Hindlimb muscle (tissue), 1 donor: ENCODE measurements at places on chromosomes 7 and 10. TPM values are rescaled to one million over a fixed set of nuclear protein-coding genes. Genes with fewer than 3 reads are reported as not detected.

Gene BAMBI
- 1.8 TPM for polyA plus RNA-seq

GRCh38 chr7:133770863-133771492, 356.2 kb upstream of the LRGUK start:
- no peak for DNase-seq

DNA sequence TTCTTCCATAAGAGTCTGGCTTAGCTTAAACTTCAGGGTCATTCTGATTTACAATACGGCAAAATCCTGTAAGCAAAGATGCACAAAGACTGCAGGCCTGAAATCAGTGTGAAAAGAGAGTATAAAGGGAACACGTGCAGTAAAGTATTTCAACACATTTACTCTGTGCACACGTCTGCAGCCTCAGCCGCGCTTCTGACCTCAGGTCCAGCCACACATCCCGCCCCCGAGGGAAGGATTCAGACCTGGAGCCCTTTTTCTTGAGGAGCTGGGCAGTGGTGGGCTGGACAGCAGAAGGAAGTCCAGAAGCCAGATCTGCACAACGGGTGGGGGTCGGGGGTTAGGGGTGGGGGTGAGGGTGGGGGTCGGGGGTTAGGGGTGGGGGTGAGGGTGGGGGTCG, 58.9 kb upstream of the FAM20C start:
- DNase-seq = no peak

DNA sequence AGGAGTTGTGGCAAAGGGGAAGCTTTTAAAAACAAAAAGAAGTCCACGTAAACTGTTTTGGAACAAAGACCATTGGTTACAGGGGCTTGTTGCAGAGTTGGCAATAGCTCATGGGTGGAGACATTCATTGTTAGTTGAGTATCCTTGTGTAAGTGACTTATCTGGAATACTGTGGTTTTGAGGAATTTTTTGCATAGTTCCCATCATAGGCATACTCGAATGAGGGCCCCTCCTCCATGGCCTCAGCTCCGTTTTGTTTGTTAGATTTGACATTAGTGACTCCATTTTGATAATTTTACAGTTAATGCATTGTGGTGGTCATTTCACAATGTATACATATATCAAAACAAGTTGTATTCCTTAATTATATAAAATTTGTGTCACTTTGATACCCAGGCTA, 12.8 kb upstream of the SMKR1 start:
- DNase-seq = no peak

- no peak for DNase-seq
These were observed 66.5 kb downstream of the ZNF277 start for GRCh38 chr7:112272921-112273561.
